ENCODE measurements at places on chromosomes 1 and 21.

DNA sequence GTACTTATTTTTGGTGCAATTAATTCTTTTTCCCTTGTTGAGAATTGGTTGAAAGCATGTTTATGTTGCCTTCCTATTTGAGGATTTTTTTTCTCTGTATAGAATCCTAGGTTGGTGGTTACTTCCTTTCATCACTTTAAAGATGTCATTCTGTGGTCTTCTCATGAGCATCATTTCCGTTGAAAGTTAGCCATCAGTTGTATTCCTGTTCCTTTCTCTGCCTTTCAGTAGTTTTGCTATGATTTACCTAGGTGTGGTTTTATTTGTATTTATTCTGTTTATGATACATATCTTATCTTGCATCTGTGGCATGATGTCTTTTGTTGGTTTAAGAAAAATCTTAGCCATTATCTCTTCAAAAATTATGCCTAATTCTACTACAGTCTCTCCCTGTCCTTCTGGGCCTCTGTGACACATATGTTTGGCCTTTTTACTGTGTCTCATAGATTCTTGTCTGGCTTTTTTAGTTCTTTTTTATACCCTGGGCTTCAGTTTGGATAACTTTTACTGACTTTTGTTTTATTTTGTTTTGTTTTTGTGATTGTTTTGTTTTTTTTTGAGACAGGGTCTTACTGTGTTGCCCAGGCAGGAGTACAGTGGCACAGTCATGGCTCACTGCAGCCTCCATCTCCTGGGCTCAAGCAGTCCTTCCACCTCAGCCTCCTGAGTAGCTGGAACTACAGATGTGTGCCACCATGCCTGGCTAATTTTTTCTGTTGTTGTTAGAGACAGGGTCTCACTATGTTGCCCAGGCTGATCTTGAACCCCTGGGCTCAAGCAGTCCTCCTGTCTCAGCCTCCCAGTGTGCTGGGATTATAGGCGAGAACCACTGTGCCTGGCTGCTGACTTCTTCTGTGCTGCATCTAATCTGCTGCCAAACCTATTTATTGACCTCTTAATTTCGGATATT, 24.1 kb downstream of the PTGFRN start:
- DNase-seq: no peak
- H3K36me3 ChIP-seq: peaks cover 49% of the 10 kb centered on the region
- no peak overlapping the region for H3K27ac ChIP-seq

DNA sequence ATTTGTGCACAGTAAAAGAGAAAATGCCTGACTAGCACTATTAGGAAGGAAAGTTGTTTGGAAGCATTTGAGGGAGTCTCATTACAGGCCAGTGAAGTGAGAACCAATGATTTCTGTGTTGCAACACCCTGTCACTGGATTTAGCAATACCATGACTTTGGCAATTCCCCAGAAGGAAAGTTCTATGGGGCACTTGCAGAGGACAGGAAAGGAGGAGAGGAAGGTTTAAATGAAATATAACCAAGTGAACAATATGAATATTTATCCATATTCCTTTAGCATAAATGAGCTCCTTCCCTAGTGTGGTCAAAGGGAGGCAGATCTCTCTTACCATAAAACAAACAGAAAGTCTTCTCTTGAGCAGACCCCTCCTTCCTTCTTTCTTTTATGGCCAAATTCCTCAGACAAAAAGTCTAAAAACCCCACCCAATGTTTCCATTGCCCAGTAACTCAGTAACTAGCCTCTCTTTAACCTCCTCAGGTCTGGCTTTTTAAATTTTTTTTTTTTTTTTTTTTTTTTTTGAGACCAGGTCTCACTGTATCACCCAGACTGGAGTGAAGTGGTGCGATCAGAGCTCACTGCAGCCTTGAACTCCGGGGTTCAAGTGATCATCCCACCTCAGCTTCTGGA, 5.5 kb downstream of the TLR5 start:
- no peak for DNase-seq
- H3K27ac ChIP-seq: no peak overlapping the region
- peaks cover 52% of the 10 kb centered on the region for H3K27me3 ChIP-seq
- no peak overlapping the region for H3K4me3 ChIP-seq
- H3K36me3 ChIP-seq: no peaks in the 10 kb centered on the region
- peaks cover 33% of the 10 kb centered on the region for H3K4me1 ChIP-seq

GRCh38 chr1:24003331-24003972, 23.3 kb upstream of the SRSF10 start:
- H3K27ac ChIP-seq: no peak overlapping the region
- H3K4me3 ChIP-seq: peak overlapping the region; percentile 7
- DNase-seq: no peak
- no peaks in the 10 kb centered on the region for H3K36me3 ChIP-seq

DNA sequence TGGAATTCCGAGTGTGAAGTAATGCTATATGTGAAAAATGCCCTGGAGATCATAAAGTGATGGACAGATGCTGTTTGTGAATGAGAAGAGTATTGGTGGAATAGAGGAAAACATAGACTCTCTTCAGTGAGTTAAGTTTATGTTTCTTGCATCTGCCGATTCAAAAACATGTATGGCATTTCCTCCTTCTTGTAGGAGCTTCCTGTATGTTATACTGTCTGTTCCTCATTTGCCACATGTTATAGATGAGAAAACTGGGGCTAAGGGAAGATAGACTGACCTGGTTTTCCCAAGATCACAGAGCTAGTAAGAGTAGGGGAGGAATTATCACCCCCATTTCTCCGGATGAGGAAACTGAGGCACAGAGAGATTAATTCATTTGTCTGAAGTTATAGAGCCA, 41.1 kb upstream of the IL20 start:
- H3K4me1 ChIP-seq: peaks cover 25% of the 10 kb centered on the region
- no peaks in the 10 kb centered on the region for H3K36me3 ChIP-seq
- DNase-seq: no peak
- H3K27me3 ChIP-seq: peaks cover 12% of the 10 kb centered on the region
- no peak overlapping the region for H3K4me3 ChIP-seq
- no peak overlapping the region for H3K27ac ChIP-seq

GRCh38 chr1:21911205-21912001, 25.7 kb downstream of the HSPG2 start:
- H3K4me1 ChIP-seq: peaks cover 80% of the 10 kb centered on the region
- peak overlapping the region; percentile 31 for H3K4me3 ChIP-seq
- H3K27me3 ChIP-seq: no peaks in the 10 kb centered on the region
- DNase-seq: no peak
- H3K27ac ChIP-seq: peak overlapping the region; percentile 91

DNA sequence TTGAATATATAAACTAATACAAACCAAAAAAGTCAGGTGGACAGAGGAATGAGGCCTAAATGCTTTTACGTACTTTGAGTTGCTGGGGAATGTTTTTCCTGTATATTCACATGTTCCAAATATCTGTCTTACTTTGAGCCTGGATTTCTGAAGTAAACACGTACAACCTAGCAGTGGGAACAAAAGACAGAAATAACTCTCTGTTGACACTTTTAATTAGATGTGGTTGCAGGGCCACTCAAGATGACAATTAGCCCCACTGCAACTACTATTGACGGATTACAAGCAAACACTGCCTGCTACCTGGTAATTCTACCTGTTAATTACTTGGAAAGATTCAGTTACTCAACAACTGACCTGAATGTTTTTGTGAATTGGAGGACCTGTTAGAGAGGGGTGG, 196.9 kb downstream of the TTLL7 start:
- H3K4me1 ChIP-seq: peaks cover 13% of the 10 kb centered on the region
- H3K4me3 ChIP-seq: no peak overlapping the region
- DNase-seq: no peak
- H3K27ac ChIP-seq: no peak overlapping the region

DNA sequence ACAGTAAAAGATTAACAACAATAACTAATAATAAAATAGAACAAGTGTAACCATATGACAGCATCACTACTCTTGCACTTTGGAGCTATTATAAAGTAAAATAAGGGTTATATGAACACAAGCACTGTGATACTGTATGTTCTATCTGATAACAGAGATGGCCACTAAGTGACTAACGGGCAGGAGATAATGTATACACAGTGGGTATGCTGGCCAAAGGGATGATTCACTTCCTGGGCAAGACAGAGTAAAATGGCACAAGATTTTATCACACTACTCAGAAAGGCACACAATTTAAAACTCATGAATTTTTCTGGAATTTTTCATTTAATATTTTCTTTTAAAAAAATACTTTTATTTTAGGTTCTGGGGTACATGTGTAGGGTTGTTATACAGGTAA, 12.3 kb downstream of the SLC9C2 start:
- H3K27ac ChIP-seq: no peak overlapping the region
- DNase-seq: no peak
- peaks cover 4% of the 10 kb centered on the region for H3K27me3 ChIP-seq
- no peaks in the 10 kb centered on the region for H3K4me1 ChIP-seq
- H3K36me3 ChIP-seq: no peaks in the 10 kb centered on the region

DNA sequence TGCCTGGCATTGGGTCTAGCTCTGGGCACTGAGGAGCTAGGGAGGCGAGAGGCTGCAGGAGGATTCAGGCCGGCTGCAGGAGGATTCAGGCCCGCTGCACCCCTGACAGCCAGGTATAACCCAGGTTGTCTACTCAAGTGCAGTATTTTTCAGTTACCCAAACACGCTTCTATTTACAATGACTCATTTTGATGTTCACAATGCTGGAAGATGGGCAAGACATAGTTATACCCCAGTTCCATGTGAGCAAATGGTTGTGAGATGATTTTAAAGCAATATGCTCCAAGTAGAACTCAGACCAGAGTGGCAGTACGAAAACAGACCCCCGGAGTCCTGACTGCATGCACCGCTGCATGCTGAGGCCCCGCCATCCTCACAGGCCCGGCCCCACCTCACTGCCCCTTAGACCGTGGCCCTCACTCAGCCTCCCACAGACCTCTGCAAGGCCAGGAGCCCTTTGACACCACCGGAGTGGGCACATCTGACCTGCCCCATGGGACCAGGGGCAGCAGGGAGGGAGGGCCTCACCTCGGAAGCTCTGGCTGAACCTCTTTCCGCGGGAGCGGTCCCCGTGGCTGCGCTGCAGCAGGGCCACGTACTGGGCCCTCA, 553 bp downstream of the LEFTY1 start:
- peaks cover 13% of the 10 kb centered on the region for H3K27me3 ChIP-seq
- peak overlapping the region; percentile 41 for H3K4me3 ChIP-seq
- no peak overlapping the region for H3K27ac ChIP-seq
- H3K4me1 ChIP-seq: peaks cover 58% of the 10 kb centered on the region
- DNase-seq: peak; percentile 38

GRCh38 chr1:76006234-76006633, 68.3 kb upstream of the ST6GALNAC3 start:
- DNase-seq: no peak
- no peak overlapping the region for H3K27ac ChIP-seq
- no peaks in the 10 kb centered on the region for H3K36me3 ChIP-seq
- no peaks in the 10 kb centered on the region for H3K27me3 ChIP-seq

DNA sequence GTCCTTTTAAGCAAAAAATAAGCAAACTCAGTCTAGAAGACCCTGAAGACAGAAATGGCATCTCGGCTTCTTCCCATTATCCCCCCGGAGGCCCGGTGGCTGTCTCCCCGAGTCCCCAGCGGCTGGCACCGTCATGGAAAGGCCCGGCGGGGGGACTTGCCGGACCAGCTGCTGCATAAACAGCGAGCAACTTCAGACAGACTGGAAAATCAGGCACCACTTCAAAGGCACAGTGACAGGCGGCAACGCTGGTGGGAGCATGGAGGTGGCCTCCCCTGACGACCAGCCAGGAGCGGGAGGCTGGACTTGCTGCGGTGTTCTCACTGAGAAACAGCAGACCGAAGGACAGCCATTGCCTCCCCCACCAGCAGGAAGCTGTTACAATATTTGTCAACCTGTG, 18.4 kb upstream of the C1QA start:
- peaks cover 66% of the 10 kb centered on the region for H3K27me3 ChIP-seq
- no peak overlapping the region for H3K27ac ChIP-seq
- H3K36me3 ChIP-seq: no peaks in the 10 kb centered on the region
- H3K4me3 ChIP-seq: no peak overlapping the region

DNA sequence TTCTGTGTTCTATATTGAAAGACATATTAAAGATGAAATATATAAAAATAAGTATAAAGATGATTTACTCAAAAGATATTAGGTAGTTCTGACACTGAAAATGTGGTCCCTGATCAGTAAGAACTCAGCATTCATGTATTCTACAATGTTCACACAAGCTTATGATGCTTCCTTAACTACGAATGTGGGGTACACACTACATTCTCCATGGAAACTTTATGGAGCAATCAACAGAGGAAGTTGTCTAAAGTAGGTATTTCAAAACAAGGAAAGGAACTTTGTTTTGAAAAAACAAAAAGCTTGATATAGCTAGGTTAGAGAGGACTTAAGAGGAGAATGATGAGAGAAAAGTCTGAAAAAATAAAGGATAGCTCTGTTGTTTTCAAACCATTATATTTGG, 119.7 kb upstream of the RGS18 start:
- no peaks in the 10 kb centered on the region for H3K27me3 ChIP-seq
- no peak overlapping the region for H3K27ac ChIP-seq
- no peak for DNase-seq
- H3K4me1 ChIP-seq: no peaks in the 10 kb centered on the region

DNA sequence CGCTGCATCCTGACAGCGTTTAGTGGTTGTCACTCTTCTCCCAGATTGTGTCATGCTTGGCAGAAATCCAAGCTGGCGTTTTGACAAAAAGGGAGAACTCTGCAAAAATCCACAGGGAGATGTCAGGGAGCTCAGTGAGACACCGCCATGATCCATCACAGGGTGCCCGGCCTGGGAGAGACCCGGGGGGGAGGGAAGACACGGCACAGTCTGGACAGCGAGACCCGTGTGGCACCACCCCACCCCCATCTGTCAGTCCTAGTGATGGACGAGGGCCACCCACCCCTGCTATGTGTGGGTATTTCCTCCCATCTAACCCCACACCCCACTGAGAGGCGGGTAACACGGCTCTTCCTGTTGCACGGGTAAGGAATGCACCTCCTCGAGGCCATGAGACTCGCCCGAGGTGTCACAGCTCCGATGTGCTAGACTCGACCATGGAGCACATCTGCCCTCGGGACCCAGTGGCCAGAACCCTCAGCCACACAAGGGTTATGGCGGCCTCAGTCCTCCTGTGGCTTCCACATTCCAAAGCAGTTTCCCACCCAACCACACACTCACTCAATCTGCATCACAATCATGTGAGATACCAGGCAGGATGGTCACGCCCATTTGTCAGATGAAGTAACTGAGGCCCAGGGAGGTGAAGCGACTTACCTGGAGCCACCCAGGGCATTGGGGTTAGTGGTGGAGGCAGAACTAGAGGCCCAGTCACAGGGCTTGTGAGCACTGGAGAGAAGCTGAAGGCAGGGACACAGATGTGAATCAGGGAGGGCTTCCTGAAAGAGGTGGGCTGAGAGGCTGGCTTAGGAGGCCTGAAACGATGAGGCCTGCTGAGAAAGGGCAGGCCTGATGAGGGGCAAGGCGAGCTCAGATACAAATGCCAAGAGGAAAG, 688.5 kb downstream of the MATN1 start:
- H3K36me3 ChIP-seq: no peaks in the 10 kb centered on the region
- DNase-seq: no peak
- H3K4me1 ChIP-seq: peaks cover 5% of the 10 kb centered on the region
